ENCODE measurements at places on chromosomes 11 and 22.

- DNase-seq: no peak
Observed at GRCh38 chr11:14906993-14907392, 15.0 kb upstream of the CYP2R1 start.

GRCh38 chr11:19110295-19110694, 6.7 kb upstream of the ZDHHC13 start:
- DNase-seq: no peak

DNA sequence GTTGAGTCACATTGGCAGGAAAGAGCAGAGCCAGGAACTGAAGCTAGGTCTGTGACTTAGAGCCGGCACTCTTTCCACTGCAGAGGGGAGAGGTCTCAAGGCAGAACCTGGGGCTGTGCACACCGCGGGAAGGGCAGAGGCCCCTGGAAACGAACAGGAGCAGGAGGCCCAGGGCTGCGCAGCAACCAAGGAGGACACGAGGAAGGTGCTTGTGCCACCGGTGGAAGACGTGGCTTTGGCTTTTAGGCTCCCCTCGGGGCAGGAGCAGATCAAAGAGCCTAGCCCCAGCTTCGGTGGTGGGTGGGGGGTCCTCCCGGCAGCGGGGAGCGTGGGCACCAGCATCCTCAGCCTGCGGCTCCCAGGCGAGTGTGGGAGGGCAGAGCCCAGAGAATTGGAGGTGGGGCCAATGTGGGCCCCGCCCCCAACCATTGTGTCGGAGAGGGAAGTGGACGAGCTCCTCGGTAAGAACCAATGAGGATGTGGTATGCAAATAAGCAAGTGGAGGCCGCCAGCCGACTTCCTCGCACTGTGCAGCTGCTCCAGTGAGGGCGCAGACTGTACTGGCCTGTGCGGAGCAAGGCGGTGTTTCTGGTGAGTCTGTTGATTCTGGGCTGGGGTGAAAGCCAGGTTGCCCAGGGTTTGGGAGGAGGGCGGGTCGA, at the start of gene CCDC116:
CCDC116 (plus strand) TSS at position 524 of the 659 bp plus-strand sequence. CDS start 422 bp downstream, outside the sequence.
- DNase-seq: peak; percentile 64

DNA sequence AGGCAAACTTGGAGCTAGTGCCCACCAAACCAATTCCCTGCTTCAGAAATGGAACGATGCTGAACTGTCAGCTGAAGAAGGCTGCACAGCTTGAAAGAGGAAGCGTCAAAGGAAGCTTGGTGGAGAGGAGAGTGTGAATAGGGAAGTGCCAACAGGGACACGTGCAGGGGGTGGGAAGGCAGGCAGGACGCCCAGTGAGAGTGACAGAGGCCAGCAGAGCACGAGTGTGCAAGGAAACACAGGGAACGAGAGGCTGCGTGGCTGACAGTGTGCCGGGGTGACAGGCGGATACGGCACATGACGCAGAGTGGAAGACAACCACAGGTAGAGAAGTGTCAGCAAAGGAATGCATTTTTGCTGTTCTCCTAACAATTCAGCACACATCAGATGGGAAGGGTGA, 196.4 kb downstream of the LARGE1 start:
- no peak for DNase-seq

DNA sequence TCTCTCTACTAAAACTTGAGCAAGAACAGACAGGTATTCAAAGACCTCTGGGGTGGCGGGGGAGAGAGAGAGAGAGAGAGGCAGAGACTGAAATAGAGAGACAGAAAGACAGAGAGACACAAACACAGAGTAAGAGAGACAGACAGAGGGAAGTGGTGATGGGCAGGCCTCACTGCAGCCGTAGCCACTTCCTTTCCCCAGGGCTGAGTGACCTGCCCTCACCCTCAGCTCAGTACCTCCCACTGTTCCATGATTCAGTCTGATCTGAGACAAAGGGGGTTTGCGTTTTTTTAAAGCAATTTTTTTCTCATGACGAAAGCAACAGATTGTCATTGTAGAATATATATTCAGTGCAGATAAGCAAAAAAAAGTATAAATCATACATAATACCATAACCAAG, 607.9 kb upstream of the B3GAT1 start:
- no peak for DNase-seq

- DNase-seq: no peak
Observed at GRCh38 chr11:29256580-29256979, 760.2 kb downstream of the KCNA4 start.

DNA sequence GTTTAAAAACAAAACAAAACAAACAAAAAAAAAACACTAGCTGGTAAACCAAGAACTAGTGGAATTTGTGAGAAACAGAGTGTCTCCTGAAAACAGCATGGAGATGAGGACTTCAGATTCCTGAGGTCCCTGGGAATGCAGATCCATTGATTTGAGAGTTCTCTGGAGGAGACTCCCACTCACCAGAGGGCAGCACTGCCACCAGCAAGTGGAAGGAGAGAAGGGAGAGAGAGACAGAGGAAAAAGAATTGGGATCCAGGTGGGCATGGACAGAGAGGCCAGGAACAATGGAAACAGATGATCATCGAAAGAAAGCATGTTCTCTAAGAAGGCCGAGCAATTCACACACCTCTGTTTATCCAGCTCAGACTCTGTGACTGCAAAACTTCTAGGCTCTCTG, 31.8 kb downstream of the ETS1 start:
- no peak for DNase-seq

DNA sequence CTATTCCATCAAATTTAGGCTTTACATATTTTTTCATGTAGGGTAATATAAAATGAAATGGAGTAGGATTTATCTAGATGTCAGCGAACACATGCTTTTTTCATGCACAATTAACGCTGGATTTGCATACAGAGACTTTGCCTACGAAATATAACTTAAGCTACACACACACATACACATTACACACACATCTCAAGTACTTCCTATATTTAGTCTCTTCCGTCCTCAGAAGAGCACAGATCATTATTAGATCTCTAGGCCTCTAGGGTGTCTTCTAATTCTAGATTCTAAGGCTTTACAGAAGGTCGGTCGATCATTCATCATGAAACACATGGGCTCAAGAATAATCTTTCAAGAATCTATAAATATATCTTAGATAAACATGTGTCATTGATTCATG, 3.8 kb upstream of the MS4A13 start:
- no peak for DNase-seq

- no peak for DNase-seq
Observed at GRCh38 chr11:123316003-123316402, 114.1 kb upstream of the GRAMD1B start.

DNA sequence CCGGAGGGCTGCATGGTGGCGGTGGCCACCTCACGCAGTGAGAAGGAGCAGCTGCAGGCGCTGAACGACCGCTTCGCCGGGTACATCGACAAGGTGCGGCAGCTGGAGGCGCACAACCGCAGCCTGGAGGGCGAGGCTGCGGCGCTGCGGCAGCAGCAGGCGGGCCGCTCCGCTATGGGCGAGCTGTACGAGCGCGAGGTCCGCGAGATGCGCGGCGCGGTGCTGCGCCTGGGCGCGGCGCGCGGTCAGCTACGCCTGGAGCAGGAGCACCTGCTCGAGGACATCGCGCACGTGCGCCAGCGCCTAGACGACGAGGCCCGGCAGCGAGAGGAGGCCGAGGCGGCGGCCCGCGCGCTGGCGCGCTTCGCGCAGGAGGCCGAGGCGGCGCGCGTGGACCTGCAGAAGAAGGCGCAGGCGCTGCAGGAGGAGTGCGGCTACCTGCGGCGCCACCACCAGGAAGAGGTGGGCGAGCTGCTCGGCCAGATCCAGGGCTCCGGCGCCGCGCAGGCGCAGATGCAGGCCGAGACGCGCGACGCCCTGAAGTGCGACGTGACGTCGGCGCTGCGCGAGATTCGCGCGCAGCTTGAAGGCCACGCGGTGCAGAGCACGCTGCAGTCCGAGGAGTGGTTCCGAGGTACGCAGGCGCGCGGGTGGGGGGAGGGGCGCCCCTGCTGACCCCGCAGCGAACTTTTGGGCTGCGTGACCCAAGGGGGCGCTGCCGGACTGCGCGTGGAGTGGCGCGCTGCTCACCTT, 670 bp downstream of the NEFH start:
- peak; percentile 66 for DNase-seq

- no peak for DNase-seq
Observed at GRCh38 chr22:43377896-43378704, 33.7 kb upstream of the MPPED1 start.

- DNase-seq: peak; percentile 51
Observed at GRCh38 chr22:17436382-17436980, 67.2 kb downstream of the CECR2 start.

DNA sequence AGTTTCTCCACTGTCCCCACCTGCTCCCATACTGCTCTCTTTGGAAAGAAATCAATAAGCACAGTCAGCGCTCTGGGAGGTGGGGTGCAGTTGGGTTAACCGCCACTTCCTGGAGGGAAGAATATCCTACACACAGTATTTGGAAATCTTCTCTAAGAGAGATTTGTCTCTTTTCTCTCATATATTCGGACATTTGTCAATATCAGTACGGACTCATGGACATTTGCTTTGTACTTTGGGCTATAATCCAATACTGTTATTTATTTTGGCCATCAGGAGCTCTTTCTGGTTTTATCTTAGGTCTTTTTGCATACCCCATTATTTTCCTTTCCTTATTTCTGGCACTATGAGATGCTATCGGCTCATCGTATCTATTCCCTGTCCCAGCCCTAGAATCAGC, 13.7 kb downstream of the NLRP14 start:
- DNase-seq: no peak

GRCh38 chr11:108160970-108161566, 39.7 kb downstream of the ACAT1 start:
- peak; percentile 23 for DNase-seq
